Activated CD4-positive, alpha-beta T cell treated with anti-CD3 and anti-CD28 coated beads for 1 hour (primary cell): ENCODE measurements at places on chromosomes 5 and 9.

- DNase-seq: no peak
These were observed 1126.2 kb upstream of the CDH9 start for GRCh38 chr5:28164568-28164967.

DNA sequence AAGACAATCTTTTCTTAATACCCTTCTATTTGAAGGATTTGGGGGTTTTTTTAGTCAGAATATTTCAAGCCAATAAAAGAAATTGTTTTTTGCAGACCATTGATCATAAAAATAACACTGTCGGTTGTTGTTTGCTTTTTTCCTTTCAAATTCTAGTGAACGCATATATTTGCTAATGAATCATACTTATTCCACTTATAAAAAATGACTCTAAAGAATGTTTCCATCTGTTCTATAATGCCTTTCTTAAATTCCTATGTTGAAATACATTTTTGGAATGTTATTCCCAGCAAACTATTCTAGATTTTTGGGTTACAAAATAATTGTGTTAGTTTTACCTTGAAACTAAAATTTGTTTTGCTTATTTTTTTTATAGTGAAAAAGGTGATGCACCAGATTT is 32.2 kb downstream of the CWC27 start:
- no peak for DNase-seq

GRCh38 chr9:135544981-135545635 is 818 bp upstream of the OBP2A start:
- no peak for DNase-seq

- DNase-seq: no peak
These were observed 52.1 kb upstream of the PAPPA start for GRCh38 chr9:116101516-116101915.
